ENCODE measurements at places on chromosomes 11 and 22.

DNA sequence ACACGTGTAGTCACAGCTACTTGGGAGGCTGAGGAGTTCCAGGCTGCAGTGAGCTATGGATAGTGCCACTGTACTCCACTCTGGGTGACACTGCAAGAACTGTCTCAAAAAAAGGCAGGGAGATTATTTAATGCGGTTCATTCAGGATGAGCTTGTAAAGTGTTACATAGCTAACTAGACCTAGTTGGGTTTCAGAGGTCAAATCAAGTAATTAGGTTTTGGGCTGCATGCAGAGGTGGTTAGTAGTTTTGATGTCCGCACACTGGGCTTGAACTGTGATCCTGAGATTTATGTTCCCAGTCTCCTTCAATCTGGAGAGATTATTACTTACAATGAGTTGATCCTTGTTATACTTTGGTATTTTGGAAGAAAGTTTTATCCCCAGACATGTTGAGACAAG is 2.1 kb upstream of the RBM4 start:
- no peak for DNase-seq

DNA sequence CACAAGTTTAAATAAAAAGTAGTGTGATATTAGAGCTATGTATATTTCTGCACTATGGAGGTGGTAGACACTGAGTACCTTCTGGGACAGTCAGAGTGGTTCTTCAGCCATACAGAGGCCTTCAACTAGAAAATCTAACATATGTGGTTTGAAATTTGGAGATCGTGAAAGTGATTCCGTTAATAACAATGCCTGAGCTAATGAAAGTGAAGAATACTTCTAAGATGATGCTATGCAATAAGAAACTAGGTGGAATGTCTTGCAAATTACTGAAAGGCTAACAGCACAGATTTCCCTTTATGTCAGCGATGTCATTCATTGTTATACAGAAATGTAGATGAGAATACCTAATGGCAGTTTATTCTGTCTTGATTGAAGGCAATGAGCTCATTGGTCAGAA is 1984.7 kb upstream of the RAG2 start:
- DNase-seq = no peak

GRCh38 chr11:68002938-68003845 is 705 bp downstream of the UNC93B1 start:
- no peak for DNase-seq

- peak; percentile 58 for DNase-seq
Observed at GRCh38 chr11:92224407-92225124, at the start of gene FAT3. TSS of gene FAT3 (plus strand) at chr11:92224818. CDS start at chr11:92352113, 127,295 bp downstream.

DNA sequence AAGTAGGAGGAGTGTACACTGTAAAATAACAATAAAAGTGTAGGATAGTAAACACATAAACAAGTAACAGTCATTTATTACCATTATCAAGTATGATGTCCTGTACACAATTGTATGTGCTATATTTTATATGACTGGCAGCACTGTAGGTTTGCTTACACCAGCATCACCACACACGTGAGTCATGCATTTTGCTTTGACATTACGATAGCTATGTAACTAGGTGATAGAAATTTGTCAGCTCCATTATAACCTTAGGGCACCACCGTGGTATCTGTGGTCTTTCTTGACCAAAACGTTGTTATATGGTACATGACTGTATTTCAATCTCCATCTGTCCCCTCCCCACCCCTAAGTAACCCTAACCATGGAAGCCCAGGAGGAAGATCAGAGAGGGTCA is 1.1 kb downstream of the DNAL4 start:
- DNase-seq = no peak

DNA sequence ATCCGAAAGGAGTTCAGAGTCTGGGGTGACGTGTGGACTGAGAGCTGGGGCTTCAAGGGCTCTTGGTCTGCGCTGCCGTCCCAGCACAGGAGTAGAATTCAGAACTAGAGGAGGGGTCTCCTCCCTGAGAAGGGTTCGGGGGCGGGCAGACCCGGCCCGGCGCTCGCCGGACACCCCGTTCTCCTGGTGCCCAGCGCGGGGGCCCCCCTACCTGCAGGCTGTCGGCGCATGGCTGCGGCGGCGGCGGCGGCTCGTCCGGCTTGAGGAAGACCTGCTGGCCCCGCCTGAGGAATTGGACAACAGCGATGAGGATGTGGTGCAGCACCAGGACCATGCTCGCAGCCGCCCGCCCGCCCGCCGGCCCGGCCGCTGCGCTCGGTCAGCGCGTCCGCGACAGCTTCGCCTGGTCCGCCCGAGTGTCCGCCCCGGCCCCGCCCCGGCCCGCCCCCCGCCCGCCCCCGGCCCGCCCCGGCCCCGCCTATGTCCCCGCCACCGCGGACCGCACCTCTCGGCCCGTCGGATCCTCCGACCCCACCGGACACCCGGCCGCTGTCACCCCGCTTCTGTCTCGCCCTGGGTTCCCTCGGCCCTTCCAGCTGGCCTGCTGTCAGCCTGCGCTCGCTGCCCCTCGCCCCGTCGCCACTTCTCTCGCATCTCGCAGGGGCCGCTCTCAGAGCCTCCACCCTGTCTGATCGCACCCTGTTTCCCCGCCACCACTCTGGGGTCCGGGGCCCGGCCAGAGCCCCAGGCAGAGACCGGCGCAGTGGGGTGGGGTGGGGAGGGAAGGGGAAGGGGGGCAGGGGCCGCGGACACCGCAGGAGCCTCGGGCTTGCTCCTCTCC is 32.0 kb downstream of the PDE2A start:
- no peak for DNase-seq

- no peak for DNase-seq
Observed at GRCh38 chr11:118911880-118912741, 13.6 kb downstream of the BCL9L start.

DNA sequence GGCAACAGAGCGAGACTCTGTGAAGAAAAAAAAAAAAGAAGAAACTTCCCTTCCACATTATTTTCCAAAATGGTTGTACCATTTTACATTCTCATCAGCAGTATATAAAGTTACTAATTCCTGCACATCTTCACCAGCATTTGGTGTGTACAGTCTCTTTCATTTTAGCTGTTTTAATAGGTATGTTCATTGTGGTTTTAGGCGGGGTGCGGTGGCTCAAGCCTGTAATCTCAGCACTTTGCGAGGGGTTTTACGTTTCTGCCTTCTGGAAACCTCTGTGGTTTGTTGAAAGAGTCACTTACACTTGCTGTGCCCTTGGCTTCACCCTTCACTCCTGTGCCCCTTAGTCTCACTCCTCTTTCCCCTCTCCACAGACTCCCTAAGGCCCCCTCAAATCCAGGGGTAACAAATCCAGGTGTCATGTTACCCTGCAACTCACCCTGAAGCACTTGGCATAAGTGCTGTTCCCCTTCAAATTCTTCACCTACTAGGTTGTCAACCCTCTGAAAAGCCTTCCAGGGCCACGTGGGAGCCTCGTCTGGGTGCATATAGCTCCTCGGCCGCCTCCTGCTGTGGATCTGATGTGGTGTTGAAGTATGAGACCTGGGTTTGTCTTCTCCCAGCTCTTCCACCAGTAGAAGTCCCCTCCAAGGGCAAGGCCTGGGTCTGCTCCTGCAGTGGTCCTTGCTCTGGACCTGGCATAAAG is 20.8 kb downstream of the TOB2 start:
- no peak for DNase-seq

- DNase-seq = no peak
Observed at GRCh38 chr22:33756508-33756949, 163.7 kb downstream of the LARGE1 start.

GRCh38 chr11:487571-488021 is 19.4 kb downstream of the RNH1 start:
- no peak for DNase-seq

DNA sequence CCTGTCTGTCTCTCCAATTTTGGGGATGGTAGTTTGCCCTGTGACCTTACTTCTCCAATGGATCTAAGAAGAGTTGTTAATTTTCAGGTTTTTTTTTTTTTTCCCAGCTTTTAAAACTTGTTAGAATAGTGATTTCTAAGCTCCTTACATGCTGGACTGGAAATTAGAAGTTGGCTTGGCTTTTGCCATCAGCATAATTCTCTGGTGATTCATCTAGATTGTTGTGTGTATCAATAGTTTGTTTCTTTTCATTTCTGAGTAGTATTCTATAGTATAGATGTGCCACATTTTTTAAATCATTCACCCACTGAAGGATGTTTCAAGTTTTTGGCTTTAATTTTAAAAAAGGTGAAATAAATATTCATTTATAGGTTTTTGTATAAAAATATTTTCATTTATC is 51.4 kb downstream of the ADAMTS15 start:
- no peak for DNase-seq

DNA sequence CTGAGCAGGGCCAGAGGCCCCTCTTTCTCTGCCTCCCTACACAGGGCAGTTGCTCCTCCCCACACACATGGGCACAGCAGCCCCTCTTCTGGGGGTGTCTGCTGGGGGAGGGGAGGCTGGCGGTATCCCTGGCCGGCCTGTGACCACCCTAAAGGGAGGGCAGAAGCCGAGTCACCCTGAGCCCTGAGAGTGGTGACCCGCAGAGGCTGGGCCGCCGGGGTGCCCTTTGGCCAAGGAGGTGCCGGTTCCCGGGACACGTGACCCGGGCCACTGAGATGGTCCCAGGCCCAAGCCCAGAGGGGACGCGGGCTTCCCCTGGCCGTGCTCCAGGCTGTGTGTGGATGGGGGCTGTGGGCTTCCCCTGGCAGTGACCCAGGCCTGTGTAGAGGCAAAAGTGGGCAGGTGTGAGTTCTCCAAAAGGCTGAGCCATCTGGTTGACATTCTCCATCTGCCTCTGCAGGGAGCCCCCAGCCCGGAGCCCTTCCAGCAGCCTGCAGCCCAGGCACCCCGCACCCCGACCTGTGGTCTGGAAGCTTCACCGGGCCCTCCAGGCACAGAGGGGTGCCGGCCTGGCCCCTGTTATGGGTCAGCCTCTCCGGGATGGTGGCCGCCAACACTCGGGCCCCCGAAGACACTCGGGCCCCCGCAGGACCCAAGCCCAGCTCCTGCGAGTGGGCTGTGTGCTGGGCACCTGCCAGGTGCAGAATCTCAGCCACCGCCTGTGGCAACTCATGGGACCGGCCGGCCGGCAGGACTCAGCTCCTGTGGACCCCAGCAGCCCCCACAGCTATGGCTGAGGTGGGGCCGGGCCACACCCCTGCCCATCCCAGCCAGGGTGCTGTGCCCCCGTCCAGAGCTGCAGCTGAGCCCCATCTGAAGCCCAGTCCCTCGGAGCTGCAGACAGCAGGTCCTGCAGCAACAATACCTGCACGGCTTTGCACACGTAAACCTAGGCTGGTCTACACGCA is 1.0 kb downstream of the ADM2 start:
- no peak for DNase-seq

DNA sequence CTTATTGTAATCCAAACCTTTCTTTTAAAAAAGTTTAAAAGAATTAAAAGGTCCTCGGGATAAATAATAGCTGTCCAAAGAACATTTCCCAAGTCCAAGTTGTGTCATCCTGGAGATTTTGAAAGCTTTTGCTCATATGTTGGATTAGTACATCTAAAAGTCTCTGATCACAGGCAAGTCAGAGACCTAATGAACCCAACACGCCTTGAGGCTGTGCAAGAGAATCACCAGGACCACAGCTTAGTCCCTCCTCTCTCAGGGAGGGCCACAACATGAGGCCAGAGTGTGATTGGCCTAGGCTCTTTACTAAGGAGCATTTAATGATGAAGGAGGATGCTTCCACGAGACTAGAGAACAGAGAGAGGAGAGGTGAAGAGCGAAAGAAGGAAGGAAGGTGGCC is 98.7 kb upstream of the OR5AK2 start:
- no peak for DNase-seq

DNA sequence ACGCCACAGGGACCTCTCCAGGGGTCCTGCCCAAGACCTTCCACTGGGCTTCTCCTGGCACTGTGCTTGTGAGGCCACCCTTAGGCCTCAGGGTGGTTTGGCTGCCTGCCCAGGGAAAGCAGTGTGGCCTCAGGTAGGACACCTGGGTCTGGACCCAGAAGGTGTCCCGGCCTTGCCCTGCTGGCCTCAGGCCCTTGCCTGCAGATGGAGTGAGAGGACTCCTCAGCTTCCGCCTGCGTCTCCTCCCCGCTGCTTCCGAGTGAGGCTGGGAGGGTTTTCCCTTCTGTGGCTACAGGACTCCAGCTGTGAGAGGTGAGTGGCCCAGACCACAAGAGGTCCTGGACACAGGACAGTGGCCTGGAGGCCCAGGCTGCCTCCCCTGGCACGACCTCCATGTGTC is 60.4 kb downstream of the WNT7B start:
- DNase-seq = no peak

DNA sequence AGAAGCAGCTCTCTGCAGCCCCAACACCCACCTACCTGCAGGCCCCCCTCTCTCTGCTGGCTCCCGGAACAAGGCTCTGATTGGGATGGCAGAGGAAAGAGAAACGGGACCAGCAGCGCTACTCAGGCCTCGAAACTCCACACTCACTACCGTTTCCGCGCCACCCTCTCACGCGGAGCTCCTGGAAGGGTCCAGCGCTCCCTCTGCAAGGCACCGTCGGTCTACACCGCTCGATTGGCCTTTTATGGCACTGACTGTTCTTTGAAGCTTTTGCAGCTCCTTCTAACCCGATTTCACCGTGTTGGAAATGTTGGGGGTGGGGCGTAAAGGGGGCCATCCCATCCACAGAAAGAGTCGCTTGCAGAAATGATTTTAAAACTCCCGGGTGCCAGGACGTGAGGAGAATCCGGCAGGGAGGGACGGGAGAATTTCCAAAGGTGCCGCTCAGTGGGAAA is 323 bp upstream of the PANX1 start:
- DNase-seq = peak; percentile 40

DNA sequence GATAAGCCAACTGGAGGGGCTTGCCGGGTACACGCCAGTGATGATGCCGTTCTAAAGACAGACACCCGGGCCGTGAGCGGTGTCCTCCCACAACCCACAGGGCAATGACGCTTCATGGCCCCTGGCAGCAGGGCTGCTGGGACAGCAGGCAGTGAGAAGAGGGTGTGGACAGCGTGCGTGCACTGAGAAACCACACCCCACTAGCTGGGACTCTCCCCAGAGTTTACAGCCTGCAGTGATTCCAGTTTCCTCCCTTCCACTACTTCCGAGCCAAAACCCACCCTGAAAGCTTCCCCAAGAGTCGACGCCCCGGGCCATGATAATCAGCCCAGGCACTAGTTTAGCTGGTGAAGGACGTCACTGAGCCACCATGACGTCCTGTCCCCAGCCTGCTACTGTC is 29.2 kb downstream of the CPT1A start:
- no peak for DNase-seq

- DNase-seq = no peak
Observed at GRCh38 chr11:118180300-118180703, 3.9 kb upstream of the SCN2B start.

Measured in COR-L47 (cell line).